ENCODE measurements at places on chromosomes 4 and X.

- no peak for DNase-seq
Measured at GRCh38 chr4:5976921-5977320, 41.3 kb downstream of the C4orf50 start.

- DNase-seq = no peak
Measured at GRCh38 chrX:110280954-110281353, 36.9 kb downstream of the AMMECR1 start.

GRCh38 chrX:8036914-8037313 lies 109.7 kb upstream of the PNPLA4 start:
- no peak for DNase-seq

DNA sequence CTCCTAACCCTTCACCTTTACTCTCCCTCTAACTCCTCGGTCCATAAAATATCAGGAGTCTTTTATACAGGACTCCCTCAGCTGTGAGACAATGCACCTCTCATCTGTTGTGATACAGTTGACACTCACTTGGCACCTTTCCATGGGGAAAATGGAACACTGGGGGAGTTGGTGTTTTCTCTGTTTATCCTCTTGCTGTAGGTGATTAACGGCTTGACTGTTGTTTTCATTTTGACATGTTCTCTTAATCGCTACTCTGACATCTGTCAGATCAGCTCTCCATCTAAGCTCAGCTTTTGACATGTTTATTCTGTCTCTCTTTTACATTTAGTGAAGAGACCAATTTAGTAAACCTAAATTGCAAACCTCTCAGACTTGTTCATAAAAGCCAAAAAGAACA lies 604.8 kb downstream of the TRAM1L1 start:
- no peak for DNase-seq

DNA sequence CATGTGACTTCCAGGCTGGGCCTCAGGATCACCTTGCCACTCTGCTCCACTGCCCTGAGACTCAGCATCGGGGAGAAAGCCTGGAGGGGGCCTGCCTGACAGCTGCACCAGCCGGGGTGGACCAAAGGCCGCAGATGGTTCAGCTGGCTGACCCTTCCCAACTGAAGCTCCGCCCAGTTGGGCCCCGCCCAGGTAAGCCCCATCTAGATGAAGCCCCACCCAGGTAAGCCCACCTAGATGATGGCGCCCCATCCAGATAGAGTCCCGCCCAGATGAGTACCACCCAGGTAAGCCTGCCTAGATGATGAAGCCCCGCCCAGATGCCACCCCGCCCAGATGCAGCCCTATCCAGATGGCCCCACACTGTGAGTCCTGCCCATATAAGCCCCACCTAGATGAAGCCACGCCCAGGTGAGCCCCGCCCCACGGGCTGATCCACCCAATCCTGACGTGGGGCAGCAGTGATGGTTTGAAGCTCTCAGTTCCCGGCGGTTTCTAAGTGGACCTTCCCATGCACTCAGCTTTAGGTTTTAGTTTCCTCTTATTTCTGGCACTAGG lies 10.0 kb downstream of the ZFYVE28 start:
- no peak for DNase-seq

GRCh38 chr4:74375824-74376426 lies 11.0 kb downstream of the EREG start:
- no peak for DNase-seq

DNA sequence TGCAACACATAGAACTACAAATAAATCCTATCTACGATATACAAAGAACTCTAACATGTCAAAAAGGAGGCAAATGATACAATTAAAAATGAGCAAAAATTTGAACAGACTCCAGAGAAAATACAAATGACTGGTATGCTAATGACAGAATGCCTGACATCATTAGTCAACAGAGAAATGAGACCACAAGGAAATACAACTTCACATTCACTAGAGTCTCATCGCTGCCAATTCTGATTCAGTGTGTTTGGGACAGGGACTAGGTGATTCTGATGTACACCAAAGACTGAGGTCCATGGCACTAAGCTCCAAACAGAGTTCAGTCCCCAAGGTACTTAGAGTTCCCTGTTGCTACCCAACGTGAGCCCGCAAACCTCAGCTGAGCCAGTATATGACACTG lies 23.4 kb downstream of the SLC2A9 start:
- DNase-seq = no peak

GRCh38 chr4:184740980-184741391 lies 7.1 kb upstream of the CENPU start:
- DNase-seq = no peak

- peak; percentile 27 for DNase-seq
Measured at GRCh38 chr4:148443512-148444295, 1.5 kb upstream of the NR3C2 start.

DNA sequence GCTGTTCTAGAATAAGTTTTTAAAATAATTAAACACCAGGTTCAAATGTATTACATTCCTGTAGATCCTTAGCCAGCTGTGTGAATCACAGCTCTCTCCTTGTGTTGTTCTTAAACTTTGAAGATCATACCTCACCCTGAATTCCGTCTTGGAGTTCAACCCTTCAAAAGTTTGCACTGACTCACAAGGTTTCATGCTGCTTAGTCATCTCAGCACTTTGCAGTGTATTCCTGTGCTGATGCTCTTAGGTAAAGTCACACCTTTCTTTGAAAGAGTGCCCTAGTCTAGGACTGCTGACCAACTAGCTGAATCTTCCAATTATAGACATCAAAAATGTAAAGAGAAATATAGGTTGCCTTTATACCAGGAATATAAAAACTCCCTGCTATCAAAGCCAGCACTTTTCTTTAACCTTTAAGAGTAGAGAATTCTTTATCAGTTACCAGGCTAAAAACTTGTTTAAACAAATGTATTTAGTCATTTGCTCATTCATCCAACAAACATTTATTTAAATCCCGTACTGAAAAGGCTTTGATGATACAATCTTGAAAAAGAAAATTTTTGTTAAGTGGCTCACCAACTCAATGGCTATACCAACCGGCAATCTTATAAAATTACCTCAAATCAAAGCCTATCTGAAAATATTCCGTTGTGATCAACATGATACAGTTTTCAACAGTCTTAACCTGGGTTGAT lies 169.7 kb downstream of the RAP1GDS1 start:
- DNase-seq = no peak

GRCh38 chrX:73615022-73615421 lies 52.0 kb downstream of the CHIC1 start:
- no peak for DNase-seq

DNA sequence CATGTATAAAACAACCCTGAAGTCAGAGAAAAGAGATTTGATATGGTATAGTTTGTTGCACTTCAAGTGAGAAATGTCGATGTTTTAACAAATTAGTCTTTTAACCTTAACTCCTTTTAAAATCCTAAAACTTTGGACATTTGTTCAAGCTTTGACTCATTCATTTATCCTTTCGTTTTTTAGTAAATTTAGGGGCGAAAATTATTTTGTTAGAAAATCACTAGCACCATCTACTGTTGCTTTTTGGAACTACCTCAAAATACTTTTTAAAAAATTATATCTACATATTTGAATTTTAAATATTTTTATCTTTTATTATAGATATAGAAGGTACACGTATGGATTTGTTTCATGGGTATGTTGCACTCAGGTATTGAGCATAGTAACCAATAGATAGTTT lies 165.1 kb upstream of the POF1B start:
- no peak for DNase-seq

DNA sequence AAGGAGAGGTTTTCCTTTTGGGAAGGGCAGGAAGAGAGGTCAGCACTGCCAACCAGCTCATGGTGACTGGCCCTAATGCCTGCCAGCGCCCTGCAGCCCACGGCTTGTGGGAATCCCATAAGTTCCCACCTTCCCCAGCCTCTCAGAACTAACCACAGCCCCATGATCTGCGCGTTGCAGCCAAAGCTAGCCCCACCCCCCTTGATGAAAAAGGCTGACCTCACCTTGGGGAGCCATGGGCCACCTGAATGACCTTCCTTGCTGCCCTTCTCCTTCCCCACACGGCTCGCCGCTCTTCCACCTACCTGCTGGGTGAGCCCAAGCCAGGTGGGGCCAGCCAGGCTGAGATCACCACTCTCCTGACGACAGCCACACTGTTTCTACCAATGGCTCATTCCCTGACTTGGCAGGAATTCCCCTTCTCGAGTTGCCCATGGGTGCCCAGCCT lies 3.9 kb upstream of the ELF4 start:
- DNase-seq = no peak

DNA sequence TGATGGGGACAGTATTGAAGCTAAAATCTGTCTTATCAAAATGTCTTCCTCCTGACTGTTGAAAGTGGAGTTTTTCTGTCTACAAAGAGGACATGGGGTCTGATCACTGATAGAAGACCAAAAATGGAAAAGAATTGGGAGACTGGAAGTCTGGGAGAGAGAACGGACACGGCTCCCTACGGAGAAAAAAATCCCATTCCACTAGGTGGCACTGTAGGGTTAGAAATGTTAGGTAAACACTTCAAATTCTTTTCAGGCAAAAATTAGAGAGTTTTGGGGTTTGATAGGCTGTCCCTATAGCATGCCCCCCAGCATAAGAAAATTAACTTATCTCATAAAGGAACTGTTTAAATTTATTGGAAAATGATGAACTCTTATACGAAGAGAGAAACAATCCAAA lies 200.5 kb downstream of the FAM133A start:
- no peak for DNase-seq

- DNase-seq = no peak
Measured at GRCh38 chrX:107744868-107745267, 30.7 kb downstream of the TSC22D3 start.

DNA sequence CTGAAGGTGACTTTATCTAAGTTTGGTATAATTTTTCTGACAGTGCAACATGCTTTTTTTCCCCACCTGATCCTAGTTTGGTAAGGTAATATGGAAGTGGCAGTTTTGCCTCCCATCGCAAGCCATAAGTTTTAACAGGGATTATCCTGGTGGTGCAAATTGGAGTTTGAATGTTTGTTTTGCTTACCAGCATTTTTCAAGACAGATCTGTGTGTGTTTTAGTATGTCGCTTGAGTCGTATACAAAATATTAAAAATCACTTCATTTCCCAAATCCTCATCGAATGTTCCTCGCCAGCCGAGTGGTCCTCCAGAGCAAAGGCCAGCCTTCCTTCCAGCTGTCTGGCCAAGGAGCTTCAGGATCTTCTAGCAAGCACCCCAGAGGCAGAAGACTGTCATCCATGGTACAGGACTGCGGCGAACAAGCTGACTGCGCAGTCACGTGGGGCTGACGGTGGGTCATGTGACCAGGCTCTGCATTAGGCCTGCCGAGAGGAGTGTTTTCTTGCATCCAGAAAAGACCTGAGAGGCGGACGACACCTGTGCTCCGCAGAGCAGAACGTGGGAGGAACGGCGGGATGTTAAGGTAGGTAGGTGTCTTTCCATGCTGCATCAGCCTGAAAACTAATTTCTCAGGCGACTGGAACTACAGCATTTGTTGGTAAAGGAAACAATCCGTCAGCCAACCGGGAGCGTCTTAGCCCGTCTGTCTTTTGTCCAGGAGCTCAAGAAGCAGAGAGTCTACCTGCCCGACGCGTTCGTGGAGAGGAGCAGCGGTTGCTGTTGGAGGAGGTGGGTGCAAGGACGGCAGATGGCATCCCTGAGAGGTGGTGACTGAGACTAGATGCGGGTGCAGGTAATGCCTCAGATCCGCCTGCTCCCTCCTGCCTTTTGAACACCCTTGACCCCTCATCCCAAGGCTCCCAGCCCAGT lies at the start of gene GPRASP3:
Gene GPRASP3 (plus strand): TSS at position 507 of the 932 bp plus-strand sequence. CDS start 28,253 bp downstream, outside the sequence.
- DNase-seq = peak; percentile 80

- no peak for DNase-seq
Measured at GRCh38 chr4:180314972-180315371, 1928.2 kb upstream of the TENM3 start.

DNA sequence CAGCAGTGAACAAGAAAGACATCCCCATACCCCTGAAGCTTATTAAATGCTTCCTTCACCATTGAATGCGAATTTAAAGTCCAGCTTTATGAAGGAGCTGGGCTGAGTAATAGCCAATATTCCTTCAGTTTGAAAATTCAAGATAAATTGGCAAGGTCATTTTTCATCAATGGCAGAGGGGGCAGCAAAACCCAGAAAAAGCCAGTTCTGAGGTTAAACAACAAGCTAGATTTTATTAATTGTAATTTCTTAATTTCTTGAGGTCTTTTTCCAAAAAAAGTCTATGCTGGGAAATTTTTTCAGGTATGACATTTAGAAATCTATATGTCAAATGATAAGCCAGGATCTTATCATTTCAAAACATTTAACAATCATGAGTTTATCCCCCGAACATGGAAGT lies 808.9 kb downstream of the RPA4 start:
- DNase-seq = no peak

DNA sequence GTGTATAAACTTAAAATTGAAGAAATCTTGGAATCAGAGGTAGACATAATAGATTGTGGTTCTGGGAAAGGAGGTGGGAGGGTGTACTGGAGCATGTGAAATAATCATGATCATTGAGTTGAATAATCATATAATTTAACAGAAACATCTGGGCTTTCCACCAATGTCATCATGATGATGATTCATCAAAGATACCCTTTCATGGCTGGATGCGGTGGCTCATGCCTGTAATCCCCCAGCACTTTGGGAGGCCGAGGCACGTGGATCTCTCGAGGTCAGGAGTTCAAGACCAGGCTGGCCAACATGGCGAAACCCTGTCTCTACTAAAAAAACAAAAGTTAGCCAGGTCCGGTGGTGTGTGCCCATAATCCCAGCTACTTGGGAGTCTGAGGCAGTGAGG lies 6.7 kb upstream of the RUFY3 start:
- DNase-seq = no peak

- DNase-seq = no peak
Measured at GRCh38 chrX:149618871-149619270, 12.7 kb downstream of the TMEM185A start.

GRCh38 chrX:53682885-53683555 lies 3.5 kb downstream of the HUWE1 start:
- peak; percentile 30 for DNase-seq

DNA sequence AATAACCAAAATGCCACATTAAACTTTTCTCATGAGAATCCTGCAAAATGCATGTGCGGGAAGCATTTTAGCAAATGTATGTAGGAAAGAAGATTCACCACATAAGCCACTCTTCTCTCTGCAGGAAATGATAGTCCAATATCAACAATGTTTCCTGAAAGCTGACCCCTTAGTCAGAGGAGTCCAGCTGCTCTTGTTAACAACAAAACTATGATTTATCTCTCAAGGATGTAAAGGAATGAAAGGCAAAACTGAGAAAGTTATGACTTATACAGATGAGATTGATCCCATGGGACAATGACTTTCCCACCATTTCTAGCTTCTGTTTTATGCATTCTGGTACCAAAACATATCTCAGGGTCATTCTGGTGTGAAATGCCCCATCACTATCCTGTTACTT lies 125.0 kb upstream of the EDNRA start:
- DNase-seq = no peak

- no peak for DNase-seq
Measured at GRCh38 chr4:187304133-187304532, 580.5 kb upstream of the FAT1 start.
